Purkinje cell (primary cell): ENCODE measurements at places on chromosomes 6 and 20. TPM values are rescaled to one million over a fixed set of nuclear protein-coding genes. Genes with fewer than 3 reads are reported as not detected.

Gene TASP1
- 22.6 and 24.4 TPM in 2 replicates for polyA plus RNA-seq

Gene SALL4
- polyA plus RNA-seq: not detected in 2 replicates

Gene BNIP5
- polyA plus RNA-seq: not detected in 2 replicates

Gene MYLK4
- polyA plus RNA-seq: 0.26 and 0.27 TPM in 2 replicates

Gene TMEM200A
- 0.40 TPM in 1 of 2 replicates, not detected in the other for polyA plus RNA-seq

Gene TFAP2A
- 4.4 and 9.1 TPM in 2 replicates for polyA plus RNA-seq
